ENCODE measurements at places on chromosomes 1 and 21. TPM values are rescaled to one million over a fixed set of nuclear protein-coding genes. Genes with fewer than 3 reads are reported as not detected.

The DPT gene
- total RNA-seq: 2.4 TPM

The PLEKHA6 gene
- 0.29 TPM for total RNA-seq

The LRRC38 gene
- total RNA-seq: not detected

The CADM3 gene
- not detected for total RNA-seq

The RAB7B gene
- total RNA-seq: 7.7 TPM

The LCE2A gene
- not detected for total RNA-seq

The FMOD gene
- 5.9 TPM for total RNA-seq

The WNT2B gene
- total RNA-seq: 2.2 TPM

DNA sequence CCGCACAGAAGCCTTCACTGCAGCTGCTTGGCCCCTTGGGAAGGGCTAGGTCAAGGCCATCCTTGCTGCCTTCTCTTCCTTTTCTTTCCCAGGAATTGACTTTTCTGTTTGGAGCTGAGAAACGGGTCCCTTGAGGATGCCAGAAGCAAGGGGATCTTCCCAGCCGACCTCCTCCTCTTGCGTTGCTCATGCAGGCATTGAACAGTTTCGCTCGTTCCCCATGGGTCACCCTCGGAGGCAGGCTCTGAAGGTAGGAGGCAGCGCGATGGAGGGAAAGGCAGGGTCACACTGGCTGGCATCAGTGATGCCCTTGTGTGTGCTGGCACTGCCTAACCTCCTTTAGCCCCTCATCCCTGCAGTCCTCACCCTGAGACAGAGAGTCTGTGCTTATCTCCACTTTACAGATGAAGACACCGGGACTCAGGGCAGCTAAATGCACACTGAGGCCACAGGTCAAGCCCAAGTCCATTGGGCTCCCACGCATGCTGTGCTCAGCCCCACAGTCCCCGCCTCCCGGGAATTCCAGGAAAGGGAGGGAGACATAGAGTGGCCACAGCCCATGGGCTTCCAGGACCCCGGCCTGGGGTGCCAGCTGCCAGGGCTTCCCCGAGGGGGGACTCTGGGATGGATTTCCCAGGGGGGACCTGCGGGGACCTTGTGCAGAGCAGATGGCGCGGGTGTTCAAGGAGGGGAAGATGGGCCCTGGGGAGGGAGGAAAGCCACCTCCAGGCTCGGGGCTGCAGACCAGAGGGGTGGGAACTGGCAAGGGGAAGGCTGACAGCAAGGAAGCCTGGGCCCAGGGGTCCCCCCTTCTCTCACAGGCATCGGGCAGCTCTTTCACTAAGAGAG, 90.2 kb downstream of the SPSB1 start:
- peak; percentile 60 for DNase-seq

GRCh38 chr1:53899206-53899628, 5.2 kb downstream of the DIO1 start:
- DNase-seq: peak; percentile 26

GRCh38 chr1:2803086-2803930, 1.8 kb upstream of the TTC34 start:
- DNase-seq: peak; percentile 69

- DNase-seq: no peak
Observed at GRCh38 chr1:189628857-189629256, 848.8 kb downstream of the BRINP3 start.

DNA sequence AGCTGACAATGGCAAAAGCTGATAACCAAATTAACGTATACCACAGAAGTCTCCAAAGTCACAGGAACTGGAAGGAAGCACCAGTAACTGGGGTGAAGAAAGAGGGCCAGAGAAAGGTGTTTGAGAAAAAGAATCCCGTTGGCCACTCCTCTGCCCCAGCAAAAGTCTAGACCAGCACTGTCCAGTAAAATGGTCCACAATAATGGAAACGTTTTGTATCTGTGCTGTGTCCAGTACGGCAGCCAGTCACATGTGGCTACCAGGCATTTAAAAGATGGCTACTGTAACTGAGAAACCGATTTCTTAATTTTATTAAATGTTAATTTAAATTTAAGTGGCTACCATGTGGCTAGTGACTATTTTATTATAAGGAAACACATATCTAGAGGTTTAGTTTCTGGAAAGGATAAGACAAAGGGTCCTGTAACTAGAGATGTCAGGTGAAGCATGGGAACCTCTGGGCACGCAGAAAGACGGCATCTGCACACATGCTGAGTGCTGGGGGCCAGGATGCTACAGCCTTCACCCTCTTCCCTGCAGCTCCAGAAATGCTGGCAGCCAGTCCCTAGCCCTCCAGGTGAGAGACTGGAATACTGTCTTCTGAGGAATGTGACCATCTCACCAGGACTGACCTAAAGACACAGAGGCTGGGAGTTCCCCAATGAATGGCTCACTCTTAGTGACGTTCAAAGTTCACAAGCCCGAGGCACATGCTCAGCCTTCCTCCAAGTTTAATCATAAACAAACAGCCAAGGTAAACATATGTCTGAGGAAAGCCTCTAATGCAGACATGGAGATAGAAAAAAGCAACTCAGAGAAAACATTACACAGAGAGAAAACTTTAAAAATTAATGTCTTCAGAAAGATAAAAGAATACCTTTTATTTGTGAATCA, 50.7 kb downstream of the JAK1 start:
- peak; percentile 79 for DNase-seq

- DNase-seq: no peak
Observed at GRCh38 chr1:219713981-219714381, 101.1 kb upstream of the ZC3H11B start.

DNA sequence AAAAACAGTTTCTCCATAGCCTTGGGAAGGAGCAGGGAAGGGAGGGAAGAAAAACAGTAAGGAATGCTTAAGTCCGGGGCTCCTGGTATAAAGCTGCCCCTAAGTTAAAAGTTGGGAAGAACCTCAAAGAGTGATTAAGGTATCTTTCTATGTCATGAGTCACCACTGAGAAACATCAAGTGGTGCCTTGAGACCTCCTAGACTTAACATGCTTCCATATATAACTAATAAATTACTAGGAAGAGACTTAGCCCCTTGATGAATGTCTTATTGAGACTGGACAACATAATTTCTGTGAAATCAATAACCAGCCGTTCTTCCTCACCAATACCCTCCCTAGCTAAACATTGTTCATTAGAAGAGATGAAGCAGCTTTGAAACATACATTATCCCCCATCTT, 121.8 kb upstream of the SLC44A3 start:
- no peak for DNase-seq

DNA sequence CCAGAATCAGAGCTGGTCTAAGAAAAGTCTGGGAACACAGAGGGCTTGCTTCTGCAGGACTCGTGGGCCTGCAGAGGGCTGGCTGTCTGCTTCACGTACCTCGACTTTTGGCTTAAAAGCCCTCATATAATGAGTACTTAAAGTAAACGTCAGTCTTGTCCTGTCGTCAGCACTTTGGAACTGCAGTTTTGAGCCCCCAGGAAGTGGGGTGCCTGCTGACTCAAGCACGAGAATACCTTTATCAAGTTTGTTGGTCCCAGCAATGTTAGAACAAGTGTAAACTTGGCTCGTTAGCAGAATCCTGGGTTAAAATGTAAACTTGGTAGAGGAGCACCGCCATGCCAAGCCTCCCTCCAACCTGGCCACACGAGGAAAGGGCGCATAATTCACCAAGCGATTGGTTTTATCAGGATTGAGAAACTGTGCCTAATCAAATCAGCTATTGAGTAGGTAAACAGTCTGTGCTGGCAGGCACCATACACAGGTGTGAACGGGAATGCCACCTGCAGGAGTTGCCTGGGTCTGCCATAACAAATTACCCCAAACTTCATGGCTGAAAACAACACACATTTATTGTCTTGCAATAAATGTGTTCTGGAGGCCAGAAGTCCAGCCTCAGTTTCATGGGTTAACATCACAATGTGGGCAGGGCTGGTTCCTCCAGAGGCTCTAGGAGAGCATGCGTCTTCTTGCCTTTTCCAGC, 45.0 kb upstream of the FHAD1 start:
- DNase-seq: no peak

DNA sequence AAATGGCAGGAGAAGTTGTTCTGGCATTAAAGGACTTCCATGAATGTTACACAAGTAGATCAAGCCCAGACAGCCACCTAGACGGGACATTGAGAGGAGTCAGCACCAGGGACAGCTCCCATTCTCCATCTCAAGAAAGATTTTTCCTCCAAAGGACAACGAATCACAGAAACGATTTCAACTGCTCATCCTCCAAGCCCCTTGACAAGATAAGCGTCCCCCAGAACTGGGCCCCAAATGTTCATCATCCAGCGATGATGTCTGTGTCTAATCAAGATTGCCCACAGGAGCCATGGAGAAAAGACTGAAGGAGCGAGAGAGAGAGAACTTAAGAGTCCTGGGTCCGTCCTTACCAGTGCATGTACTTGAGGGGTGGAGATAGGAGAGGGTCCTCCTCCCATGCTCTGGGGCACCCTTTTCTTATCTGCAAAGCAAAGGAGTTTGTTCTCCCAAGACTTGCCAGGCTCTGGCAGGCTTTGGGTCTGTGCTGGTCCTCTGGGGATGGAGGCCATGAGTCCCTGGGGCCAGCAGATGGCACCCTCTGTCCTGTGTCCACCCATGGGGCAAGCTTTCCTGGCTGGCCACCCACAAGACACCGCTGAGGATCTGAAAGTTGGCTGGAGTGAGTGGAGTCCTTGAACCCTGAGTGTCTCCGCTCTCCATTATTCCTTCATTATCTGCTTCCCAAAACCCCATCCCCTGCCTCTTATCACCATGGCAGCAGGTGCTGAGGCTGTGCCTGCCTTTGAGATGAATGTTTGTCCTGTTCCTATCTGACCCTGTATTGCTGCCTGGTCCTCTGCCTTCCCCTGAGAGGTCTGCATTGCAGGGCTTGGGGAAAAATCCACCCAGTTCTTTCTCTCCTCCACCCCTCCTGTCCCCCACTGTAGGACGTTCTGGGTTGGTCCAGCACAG, 164.6 kb downstream of the ACTL8 start:
- peak; percentile 75 for DNase-seq

GRCh38 chr1:42978317-42979035, 19.8 kb upstream of the SLC2A1 start:
- peak; percentile 69 for DNase-seq

DNA sequence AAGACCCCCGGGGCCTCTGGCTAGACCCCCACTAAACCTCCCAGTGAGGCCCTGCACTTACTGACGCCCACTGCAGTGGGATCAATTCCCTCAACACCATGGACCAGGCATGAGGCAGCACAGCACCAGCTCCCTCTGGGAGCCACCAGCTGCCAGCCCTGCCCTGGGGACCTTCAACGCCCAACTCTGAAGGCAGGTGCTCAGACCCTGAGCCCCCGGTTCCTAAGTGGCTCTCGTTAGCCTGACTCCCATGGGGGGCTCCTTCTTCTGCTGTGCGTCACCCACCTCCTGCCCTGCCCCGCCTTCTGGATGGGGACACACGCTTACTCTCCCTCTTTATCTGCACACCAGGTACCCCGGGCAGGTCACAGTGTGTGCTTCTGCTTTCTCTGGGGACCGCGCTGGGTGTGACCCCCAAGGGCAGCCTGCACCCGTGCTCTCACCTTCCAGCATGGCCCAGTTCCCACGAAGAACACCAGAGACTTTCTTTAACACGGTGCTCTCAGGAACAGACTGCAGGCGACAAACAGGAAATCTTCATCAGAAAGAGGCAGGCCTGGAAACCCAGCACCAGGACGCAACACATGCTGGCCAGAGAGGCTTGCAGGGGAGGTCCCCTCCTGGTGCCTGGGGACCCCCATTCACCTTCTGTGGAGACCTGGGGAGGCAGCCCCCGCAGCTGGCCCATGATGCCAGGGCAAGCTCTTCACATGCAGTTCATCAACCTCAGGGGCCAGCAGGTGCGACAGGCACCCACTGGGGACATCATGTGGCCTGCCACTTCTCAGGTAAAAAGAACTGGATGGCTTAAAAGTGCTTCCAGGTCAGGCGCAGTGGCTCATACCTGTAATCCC, 27.3 kb downstream of the WDR4 start:
- DNase-seq: peak; percentile 83

DNA sequence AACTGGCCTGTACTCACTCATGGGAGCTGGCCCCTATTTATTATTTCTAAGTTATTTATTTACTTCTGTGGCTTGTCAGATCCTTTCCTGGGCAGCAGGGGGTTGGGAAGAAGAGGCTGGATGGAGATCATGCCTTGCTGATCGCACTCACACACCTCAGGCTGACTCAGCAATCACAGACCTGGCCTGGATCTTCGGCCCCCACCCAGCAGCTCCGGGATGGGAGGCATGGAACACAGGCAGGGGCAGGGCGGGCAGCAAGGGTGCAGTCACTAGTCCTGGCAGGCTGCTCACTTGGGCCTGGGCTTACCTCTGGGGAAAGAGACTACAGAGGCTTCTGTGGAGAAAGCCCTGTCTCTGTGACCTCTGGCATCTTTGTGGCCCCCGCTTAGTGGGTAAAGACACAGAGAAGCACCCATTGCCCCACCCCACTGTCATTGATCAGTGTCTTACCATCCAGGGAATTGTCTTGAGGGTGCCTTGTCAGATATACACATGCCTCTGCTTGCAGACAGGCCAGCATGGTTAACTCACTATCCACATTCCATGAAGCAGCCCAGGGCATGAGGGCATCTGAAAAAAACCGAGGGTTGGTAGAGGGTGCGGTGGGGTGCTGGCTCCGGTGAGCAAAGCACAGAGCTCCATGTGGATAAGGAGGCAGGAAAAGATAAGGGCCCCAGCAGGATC, 3.7 kb downstream of the ARTN start:
- DNase-seq: peak; percentile 69

DNA sequence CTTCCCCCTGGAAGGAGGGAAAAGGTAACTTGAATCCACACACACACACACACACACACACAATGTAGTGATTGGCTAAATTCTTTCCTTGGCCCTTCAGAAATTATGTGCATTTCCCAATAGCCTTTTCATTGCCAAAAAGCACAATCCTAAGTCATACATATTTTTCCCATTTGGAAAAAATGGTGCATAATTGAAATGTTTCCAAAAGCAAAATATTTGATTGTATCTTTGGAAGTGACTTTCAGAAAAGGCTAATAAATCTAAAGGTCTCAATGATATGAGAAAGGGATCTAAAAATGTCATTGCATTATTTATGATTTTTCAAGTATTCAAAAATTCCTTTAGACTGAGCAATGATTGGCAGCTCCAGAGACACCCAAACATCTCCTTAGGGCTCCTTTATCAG, 43.5 kb upstream of the NEK7 start:
- peak; percentile 36 for DNase-seq

DNA sequence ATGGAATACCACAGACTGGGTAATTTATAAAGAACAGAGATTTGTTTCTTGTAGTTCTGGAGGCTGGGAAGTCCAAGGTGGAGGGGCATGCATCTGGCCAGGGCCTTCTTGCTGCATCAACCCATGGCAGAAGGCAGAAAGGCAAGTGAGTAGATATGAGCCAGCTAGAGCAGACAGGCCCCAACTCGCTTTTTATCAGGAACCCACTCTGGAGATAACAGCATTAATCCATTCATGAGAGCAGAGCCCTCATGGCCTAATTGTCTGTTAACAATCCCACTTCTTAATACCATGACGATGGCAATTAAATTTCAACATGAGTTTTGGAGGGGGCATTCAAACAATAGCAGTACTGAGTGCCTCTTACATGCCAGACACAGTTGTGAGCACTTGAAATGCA, 87.2 kb upstream of the SOX13 start:
- no peak for DNase-seq

DNA sequence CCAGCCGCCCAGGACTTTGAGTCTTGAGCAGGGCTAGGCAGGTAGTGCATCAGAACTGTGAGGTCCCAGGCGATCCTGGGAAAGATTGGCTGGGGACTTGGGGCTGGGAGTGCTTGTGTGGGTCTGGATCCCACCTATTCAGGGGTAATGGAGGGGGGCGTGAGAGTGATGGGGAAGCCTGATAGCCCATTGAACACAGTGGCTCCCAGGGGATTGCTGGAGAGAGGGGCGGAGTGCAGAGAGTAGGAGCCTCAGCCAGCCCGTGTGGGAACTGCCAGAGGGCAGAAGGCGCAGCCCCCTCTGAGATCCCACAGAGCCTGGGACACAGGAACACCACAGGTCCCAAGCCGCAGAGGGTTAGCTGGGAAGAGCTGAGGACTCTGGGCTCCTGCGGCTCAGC, 19.3 kb upstream of the PDZK1IP1 start:
- DNase-seq: no peak
